ENCODE measurements at places on chromosomes 7 and 10.
A peak's percentile ranks its signal among the peaks of the same experiment; 100 is the strongest.

DNA sequence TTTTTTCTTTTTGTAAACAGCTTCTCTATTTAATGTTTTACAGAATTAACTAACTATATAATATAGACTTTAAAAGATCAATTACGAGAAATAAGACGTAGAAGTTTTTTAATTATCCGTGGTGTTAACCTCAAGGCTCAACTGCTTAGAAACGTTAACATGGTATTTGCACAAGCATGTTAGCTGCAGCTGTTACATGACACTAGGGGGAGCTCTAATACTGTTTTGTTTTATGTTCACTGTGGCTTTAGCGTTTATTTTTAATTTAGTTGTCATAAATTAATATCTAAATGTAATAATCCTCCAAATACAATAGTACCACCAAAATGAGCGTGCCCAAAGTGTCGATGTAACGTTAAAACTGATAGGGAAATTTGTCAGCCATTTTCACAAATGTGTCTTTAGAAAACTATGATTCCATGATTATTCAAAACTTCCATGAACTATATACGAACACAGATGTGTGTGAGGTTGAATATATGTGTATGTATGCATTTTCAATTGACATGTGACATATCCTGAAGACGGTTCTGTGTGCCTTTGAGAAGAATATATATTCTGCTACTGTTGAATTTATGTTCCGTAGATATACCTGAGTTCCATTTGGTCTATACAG is 828.8 kb upstream of the MBL2 start:
- DNase-seq = peak; percentile 40

- DNase-seq = peak; percentile 55
These were observed 10.5 kb upstream of the GRID1 start for GRCh38 chr10:86376852-86377796.

DNA sequence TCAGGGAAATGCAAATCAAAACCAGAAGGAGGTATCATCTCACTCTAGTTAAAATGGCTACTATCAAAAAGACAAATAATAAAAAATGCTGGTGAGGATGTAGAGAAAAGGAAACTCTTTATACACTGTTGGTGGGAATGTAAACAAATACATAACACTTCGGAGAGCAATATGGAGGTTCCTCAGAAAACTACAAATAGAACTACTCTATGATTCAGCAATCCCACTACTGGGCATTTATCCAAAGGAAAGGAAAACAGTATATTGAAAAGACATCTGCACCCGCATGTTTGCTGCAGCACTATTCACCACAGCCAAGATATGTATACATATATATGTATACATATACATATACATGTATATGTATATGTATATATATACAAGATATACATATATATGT is 94.2 kb downstream of the C10orf90 start:
- peak; percentile 83 for DNase-seq

DNA sequence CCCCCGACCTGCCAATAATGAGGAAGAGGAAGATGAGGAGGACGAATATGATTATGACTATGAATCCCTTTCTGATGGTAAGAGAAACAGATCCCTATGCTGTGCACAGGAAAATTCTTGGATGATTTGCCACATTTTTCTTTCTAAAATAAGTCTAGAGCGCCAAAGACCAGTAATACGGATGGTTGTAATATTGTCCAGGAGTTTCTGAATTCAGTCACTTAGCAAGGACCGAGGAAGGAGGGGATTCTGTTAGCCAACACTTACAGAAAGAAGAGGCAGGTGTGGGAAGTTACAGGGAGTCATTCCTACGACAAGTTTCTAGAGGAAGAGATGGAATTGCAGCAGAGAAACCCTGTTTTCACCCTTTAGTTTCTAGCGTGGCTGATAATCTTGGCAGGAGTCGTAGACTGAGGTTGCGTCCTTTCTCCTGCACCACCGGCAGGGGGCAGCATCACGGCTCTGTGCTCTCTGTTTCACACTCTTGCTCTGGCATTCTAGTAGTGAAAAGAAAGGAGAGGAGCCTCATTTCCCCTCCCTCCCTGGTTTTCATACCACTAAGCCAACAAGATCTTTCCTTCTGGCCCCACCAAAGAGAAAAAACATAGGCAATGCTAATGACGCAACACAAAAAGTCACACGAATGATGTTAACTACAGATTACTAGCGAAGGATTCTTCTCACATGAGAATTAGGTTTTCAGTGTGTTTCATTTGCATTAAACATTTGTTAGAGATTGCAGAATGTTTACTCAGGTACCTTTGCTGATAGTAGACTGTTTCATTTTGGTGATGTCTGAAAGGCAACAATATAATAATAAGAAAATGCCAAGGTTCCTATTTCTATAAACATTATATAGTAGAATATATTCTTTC is 82.7 kb downstream of the NOC3L start:
- DNase-seq = peak; percentile 56

GRCh38 chr7:157465891-157466866 is 129.4 kb downstream of the DNAJB6 start:
- DNase-seq = no peak

- no peak for DNase-seq
These were observed 384.4 kb upstream of the SHH start for GRCh38 chr7:156196649-156197048.

DNA sequence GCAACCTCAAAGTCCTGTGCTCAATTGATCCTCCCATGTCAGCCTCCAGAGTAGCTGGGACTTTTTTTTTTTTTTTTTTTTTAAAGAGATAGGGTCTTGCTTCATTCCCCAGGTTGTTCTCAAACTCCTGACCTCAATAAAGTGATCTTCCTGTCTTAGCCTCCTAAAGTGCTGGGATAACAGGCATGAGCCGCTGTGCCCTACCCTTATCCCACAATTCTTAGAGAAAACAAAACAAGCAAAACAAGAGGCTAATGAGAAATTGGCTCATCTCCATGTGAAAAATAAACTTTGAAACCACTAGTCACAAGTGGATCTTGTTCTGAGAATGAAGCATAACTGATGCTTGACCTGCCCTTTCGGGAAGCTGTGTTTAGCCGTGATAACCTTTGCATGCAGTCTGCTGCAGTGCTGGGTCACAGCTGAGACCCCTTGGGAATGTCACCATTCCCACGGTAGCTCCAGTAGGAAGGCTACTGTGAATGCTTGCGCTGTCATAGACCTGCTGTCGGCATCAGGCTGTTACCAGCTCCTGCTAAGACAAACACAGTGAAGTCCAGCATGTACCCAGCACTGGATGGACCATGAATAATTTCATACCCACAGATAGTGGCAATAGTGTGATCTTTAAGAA is 290.7 kb upstream of the KIAA1217 start:
- DNase-seq = no peak

GRCh38 chr7:117719377-117719776 is 153.9 kb downstream of the CTTNBP2 start:
- no peak for DNase-seq

DNA sequence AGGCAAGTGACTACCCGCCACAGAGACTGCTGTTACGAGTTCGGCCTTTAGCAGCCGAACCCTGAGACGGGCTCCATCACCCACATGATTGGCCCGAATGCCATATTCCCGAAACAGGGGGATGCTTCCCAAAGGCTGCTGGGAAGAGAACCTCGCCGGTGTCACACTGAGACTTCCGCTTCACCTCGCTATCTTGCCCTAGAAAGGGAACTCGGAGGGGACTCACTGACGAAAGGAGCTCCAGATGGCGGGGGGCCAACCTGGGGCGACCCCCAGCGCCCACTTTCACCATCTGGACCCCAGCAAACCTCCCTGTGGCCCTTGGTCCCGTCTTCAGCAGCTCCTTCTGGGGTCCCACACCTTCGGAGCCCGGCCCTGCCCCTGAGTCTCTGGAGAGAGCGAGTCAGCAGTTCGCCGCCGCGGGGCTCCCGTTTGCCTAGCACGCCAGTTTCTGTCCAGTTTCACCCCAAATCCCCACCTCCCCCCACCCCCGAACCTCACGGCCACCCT is 529 bp downstream of the HPS1 start:
- DNase-seq = peak; percentile 33

DNA sequence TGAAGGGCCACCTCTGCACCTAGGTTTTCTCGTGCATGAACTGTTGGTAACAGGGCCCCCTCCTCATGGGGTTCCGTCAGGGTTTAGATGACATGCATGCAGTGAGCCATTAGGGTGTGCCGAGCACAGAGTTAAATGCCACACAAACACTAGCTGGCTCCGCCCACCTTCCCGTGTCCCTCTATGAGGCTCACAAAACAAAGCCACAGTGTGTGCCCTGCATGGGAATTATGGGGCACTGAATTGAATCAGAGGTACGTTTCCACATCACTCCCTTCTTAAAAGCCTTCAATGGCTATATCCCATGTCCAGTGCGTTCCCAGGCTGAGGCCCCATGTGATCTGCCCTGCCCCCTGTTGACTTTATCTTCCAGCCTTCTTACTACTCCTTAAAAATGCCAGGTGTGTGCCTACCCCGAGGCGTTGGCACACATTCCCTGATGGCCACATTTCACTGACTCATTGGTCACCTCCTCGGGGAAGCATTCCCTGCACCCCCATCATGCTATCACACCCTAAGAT is 35.7 kb downstream of the GSDME start:
- DNase-seq = no peak

DNA sequence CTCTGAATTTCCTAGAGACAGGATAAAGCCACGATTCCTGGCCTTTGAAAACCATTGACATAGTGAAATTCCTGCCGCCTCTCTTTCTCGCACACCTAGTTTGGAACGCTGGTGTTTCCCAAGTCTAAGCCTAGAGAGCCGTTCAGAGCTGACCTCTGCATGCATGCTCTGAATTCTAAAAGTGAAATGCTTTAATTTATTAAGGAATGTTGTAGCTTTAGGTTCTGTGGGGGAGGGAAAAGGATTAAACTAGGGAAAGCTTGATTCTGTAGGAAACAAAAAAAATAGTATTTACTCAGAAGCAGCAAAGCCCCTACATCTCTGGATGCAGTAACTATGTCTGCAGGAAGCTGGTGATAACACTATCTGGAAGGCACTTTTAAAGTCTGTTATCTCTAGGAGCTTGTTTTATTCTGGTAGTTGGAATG is 27.3 kb downstream of the PFKP start:
- peak; percentile 31 for DNase-seq

DNA sequence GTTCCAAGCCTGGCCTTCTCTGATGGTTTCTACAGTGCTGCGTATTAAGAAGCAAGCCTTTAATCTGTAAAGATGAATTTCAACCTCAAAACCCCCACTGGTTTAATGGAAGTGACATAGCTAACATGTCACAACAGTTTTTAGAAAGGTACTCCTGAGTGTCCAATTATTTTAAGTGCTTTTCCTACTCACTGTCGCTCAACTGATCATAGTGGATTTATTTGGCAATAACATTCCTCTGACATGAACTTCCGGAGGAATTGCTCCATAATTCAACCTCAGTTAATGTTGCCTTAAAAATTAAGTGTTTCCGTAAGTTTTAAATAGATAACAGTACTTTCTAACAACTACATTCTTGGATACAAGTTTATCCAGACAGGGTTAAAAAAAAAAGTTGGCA is 57.5 kb downstream of the AGMO start:
- DNase-seq = no peak

DNA sequence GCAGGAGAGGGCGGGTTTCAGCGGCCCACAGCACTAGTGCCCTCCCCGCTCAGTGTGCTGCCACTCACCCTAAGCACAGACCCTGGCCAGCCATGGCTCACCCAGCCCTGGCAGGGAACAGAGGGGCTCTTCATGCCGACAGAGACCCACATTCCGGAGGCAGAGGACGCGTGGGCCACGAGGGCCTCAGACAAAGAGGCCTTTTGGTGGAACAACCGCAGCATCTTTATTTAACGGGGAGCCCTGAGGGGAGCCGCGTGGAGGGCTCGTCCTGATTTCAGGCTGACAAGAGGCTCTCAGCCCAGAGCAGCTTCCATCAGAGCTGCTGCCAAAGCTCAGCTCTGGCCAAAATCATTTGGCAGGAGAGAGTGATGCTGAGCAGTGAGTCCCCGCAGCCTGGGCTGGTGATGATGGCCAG is 127.8 kb downstream of the SH3PXD2A start:
- DNase-seq = no peak

DNA sequence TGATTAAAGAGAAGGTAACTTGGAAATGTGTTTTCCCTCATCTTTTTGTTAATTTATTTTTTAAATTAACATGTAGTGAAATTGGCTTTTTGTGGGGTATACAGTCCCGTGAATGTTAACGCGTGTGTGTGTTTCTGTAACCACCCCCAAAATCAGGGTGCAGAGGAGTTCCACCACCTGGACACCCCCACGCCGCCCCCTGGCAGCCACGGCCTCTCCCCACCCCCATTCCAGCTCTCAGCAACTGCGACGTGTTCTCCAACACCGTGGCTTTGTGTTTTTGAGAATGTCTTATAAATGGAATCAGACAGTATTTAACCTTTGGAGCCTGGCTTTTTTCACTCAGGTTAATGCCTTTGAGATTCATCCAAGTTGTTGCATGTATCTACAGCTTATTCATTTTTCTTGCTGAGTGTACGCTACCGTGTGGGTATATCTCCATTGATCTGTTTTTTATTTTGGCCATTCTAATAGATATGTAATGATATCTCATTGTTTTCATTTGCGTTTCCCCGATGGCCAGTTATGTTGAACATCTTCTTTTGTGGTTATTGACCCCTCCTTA is 218.8 kb downstream of the EBF3 start:
- DNase-seq = no peak

GRCh38 chr7:142795339-142795863 is 24.6 kb downstream of the PRSS2 start:
- DNase-seq = no peak

GRCh38 chr7:142969183-142969582 is 7.0 kb upstream of the KEL start:
- DNase-seq = no peak

DNA sequence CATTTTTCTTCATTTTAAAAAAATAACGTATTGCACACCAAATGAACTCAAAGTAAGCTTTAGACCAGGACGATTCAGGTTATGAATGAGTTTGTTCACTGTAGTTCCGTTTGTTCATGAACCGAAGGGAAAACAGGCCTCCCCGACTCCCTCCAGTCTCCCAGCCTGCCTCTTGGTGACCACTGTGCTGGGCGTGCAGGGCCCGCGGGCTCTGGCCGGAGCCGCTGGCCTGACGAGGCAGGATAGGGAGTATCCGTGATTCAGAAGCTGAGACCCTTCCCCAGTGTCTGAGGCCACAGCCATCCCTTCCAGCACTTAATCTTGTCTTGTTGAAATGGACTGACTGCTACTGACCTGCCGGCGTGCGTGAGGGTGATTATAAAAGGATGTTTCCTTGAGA is 30.8 kb upstream of the SH2B2 start:
- DNase-seq = no peak

GRCh38 chr7:138871814-138872090 is 73.8 kb upstream of the ATP6V0A4 start:
- DNase-seq = no peak

GRCh38 chr10:47046321-47047126 is 135.3 kb downstream of the PTPN20 start:
- no peak for DNase-seq

DNA sequence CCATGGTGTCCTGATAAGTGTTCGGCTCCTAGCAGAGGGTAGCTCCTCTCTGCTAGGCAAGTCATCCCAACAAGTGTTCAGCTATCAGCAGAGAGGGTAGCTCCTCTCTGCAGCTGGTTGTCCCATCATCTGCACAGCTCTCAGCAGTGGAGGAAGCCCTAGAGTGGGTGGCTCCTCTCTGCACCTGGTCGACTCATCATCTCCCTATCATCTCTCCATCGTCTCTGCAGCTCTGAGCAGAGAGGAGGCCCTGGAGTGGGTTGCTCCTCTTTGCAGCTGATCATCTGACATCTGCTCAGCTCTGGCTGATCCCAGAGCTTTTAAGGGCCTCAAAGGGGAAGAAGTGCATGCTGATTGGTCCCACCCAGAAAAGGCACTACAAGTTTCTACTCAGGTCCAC is 199.9 kb upstream of the KMT2E start:
- DNase-seq = no peak

- DNase-seq = no peak
These were observed 230.8 kb upstream of the GHITM start for GRCh38 chr10:83908506-83908905.

GRCh38 chr7:157622000-157622399 is 285.2 kb downstream of the DNAJB6 start:
- DNase-seq = no peak

All from astrocyte of the spinal cord (primary cell).